CD4-positive, alpha-beta T cell treated with Interleukin-15 for 1 hour (primary cell): ENCODE measurements at places on chromosomes 1 and 21.

DNA sequence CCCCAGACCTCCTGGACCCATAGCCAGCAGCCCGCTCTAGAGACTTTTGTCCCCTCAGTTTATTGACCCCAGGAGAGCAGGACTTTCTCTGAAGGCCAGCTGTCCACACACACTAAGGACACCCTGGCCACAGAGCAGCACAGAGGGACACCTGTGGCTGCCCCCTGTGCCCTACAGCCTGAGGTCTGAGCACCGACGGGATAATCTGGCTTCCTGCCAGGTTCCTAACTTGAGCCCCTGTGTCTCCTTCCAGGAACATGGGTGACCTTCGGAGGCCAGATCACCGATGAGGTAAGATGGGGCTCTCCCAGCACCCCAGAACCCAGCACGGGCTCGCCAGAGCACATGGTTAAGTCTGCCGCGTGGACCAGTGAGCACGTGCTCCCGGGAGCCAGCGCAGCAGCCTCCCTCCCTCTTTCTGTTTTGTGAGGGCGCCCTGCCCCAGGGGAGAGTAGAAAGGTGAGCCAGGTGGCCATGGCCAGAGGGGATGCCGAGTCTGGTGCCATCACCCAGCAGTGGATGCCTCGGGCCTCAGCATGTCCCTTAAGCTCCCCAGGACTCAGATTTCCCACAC lies 27.9 kb downstream of the KCNAB2 start:
- DNase-seq, result no peak

DNA sequence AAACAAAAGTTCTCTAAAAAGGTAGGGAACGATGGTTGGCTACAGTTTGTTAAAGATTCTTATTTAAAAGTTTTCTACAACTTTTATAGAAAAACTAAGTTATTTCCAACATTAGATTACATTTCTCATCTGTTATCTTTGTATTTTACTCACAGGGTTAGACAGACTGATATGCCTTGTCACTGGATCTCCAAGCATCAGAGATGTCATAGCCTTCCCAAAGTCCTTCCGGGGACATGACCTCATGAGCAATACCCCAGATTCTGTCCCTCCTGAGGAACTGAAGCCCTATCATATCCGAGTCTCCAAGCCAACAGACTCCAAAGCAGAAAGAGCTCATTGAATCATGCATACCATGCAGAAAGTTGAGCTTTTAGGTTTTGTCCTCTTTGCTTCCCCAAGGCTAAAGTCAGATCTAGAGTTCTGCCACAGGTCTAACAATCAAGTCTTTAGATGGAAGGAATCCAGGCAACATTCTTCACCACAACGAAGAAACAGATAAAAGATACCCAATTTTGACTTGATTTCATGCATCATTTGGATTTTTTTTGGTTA lies 10.3 kb downstream of the GAS5 start:
- no peak for DNase-seq

DNA sequence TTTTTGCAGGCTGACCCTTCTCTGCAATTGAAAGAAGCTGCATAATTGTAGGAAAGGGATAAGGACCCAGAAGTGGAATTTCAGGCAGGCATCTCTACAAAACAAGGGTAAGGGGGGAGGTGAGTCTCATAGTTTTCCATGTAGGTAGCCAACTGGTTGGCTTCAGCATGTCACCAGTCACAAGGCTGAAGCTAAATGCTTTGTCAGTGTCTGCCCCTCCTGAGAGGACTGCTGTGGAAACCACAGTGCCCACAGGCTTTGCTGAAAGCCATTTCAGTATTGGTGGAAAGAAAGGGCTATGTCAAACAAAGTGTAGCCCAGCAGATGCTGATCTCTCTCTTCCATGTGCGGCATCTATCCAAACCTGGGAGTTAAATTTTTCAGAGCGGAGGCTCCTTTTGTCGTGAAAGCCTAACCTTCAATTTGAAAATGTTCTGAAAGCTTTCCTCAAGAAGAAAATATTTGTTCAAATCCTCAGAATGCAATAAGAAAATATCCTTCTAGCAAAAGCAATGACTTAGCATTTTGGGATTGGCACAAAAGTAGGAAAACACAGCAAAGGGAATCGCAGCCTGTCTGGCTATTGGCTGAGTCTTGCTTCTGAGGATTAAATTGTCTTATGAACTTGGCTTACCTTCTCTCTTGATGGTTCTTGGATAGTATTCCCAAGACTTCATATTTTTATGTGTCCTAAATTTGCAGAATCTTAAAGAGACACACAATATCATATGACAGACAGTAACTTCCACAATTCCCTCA lies 591.7 kb downstream of the PLPP3 start:
- no peak for DNase-seq

GRCh38 chr1:182977480-182977879 lies 24.5 kb upstream of the SHCBP1L start:
- no peak for DNase-seq
